ENCODE measurements at places on chromosomes 3 and 15.

DNA sequence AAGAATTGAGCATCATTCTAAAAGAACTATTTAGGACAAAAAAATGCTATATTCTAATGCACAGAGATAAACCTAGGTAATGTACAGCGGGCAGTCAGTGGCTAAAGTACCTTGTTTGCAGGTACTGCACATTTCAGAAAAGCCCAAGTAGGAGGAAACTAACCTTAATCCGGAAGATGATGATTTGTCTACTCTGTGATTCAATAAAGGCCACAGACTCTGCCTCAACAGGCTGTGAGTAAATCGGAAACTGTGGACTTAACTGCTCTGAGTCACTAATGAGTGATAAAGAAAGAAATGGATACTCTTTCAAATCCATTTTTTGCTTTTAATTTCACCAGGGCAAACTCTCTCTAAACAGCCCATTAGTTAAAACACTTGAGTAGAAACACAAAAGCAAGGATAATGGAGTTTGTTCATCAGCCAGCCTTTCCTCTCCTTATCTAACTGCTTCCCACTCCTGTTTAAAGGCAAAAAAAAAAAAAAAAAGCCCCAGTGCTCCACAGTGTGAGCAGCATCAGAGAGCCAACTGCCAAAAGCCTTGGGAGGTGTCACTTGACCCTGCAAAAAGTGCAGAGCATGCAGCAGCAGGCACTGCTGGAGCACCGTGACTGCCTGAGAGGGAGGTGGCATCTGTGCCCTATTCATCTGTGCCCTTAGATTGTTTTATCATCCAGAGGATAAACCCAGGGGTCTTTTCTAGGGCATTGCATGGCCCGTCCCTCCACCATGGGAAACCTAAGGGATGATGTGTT is 187.7 kb downstream of the SATB1 start:
- no peak for DNase-seq

- no peak for DNase-seq
Observed at GRCh38 chr3:12903000-12903800, 61.8 kb upstream of the RPL32 start.

GRCh38 chr3:27639271-27639670 is 82.9 kb downstream of the EOMES start:
- DNase-seq, result peak; percentile 25

DNA sequence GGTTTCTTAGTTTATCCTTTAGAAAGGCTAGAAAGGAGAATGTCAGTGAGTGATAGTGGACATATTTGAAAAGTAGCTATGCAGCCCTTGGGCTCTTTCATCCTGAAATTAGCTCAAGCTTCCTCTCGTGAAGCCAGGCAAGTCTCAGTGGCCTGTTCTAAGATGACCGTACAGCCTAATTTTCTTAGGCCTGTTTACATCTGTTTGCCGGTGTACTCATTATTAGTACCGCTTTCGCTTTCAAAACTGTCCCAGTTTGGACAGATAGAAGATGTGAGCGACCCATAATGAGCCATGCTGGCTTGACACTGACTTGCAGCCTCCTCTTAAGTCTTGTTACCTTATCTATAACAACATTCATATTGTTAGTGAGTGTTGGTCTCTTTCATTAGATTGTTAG is 5.7 kb upstream of the ARL14 start:
- no peak for DNase-seq

Measured in suppressor macrophage (primary cell).